ENCODE measurements at places on chromosomes 16 and 17.
A peak's percentile ranks its signal among the peaks of the same experiment; 100 is the strongest.

DNA sequence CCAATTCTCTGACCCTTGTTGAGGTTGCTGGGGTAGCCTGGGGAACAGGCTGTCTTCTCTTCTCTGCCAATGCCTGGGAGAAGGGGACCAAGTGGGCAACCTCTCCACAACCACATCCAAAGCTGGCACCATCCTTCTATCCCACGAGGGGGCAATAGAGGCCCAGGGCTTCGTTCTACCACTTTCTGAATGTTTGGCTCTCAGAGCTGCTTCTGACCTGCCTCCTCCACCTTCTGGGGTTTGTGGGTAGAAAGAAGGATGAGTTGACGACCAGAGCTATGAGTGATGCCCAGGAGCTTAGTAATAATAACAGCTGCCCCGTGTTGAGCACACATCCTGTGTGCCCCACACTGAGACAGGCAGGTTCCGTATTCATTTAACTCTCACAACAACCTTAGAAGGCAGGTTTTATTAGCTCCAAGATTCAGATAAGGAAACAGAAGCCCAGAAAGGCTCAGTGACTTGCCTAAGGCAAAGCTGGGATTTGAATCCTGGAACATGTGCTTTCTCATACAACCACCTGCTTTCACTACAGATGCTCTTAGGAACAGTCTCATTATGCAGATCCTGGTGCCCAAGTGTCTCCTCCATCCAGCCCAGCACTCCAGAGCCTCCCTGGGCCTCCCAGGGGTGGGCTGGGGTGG, 11.1 kb downstream of the TSPOAP1 start:
- peak; percentile 61 for DNase-seq

DNA sequence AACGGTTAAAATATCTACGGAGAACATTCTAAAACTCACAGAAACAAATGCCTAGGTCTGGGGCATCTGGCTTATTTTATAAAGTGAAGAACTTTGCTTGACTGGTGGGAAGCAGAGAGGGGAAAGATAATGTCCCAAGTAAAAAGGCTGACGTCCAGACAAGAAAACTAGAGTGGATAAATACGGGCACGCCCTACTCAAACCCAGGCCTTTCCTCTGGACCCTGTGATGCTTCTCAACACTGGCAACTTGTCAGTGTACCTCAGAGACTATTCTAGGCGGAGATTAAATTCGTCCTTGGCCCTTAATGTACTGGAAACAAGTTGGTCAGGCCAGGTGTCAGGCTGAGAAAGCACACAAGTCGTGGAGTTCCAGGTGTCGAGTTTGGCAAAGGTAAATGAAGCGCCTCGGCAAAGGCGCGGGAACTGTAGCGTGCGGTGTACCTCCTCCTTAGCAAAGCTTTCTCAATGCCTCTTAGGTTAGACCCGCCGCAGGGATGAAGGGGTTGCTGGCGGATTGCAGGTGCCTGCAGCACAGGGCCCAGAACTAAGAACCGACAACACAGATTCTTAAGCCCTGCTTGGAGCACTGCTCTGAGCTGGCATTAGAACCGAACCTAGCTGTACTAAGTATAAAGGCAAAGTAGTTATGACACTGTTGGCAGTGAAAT, 668 bp upstream of the UNK start:
- DNase-seq, result peak; percentile 80

DNA sequence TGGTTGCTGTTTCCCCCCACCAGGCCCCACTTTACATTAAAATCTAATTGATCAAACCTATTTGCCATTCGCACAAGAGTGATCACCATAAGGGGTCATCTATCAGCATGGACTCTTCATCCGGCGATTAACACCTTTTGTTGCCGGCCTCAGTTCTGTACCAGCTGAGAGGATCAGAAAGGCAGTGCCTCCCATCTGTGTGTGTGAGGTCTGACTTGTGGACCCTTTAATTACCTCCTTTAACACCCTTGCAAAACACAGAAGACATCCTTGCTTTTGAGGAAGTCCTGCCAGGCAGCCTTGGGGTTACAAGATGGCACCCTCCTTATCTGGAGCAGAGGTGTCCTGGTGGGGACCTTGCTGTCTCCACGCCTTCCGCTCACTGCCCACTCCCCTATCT, 77.2 kb upstream of the IRX3 start:
- DNase-seq, result no peak

DNA sequence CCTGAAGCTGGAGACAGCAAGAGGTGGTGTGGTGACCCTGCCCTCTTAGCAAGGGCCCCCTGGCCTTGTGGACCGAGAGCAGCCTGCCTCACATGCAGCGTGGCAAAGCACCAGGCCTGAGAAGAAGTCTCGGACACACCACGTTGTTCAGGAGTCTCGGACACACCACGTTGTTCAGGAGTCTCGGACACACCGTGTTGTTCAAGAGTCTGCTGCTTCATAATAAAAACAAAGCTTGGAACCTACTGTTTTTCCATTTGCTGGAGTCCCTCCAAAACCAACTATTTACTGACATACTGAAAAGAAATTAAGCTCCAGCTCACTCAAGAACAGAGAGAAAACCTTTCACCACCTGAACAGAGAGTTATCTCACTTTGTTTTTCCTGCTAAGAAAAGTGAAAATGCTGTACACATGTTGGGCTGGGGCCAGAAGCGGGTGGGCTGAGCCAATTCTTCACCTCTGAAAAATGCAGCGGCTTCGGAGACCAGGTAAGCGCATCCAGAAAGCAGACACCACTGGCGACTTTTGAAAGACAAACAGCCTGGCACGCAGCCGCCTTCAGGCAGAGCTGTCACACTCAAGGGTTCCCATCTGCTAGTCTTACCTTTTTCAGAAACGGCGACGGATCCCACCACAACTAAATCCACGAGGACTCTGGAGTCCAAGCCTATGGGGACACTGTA, 8.9 kb downstream of the MTHFSD start:
- DNase-seq, result no peak

GRCh38 chr16:53518550-53519416, 15.8 kb upstream of the AKTIP start:
- no peak for DNase-seq

DNA sequence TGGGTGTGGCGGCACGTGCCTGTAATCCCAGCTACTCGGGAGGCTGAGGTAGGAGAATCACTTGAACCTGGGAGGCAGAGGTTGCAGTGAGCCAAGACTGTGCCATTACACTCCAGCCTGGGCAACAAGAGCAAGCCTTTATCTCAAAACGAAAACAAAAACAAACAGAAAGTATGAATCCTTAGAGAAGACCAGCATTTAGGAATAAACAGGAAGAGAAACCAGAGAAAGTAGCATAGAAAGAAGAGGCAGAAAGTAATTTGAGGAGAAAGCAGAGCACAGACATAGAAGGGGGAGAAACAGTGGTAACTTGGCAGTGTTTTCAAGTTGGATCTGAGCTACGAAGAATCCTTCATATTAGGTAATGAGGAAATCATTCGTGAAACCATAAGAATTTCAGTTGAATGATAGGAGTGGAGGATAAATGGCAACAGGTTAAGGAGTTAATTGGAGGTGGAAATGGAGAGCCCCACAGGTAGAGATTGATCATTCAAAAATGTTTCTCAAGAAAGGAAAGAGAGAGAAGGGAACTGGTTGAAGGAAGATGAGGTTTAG, 9.7 kb upstream of the CCL2 start:
- DNase-seq, result no peak

DNA sequence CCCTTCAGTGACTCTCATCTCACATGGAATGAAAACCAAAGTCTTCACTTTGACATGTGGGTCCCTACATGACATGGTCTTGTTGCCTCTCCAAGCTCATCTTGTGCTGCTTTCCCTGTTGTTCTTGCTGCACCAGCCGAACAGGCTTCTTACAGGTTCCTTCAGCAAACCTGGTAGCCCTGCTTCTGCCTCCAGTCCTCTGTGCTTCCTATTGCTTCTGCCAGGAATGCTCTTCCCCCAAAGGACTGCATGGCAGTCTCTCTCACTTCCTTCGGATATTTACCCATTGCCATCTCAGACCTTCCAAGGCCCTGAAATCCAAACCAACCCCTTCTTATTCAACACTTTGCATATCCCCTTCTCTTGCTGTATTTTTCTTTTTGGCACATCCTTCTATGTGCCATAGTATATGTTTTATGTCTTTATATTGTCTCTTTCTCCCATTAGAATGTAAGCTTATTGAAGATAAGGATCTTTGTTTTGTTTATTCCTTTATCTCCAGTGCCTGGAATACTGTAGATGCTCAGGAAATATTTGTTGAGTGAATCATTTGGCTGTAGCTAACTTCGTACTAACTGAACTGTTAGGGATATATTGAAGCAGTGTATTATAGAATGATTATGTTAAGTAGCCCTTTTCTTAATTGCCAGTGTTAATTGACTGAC, 57.9 kb upstream of the SLC12A3 start:
- DNase-seq, result no peak

DNA sequence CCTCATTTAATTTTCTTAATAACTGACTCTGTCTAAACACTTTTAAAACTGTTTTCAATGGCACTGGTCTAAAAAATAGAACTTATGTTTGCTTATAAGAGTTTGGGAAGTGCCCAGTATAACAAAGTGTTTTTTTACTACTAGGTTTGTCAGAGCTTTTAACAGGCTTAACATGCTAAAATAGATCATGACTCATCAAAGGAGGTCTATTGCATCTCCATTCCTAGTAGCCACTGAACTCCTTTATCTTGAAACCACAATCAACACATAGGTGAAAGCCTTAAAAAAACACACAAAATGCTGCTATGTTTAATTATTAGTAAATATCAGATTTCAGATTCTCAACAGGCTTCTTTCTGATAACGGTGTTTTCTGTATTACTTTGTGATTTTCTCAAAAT, 196.4 kb upstream of the KIF2B start:
- DNase-seq, result no peak

DNA sequence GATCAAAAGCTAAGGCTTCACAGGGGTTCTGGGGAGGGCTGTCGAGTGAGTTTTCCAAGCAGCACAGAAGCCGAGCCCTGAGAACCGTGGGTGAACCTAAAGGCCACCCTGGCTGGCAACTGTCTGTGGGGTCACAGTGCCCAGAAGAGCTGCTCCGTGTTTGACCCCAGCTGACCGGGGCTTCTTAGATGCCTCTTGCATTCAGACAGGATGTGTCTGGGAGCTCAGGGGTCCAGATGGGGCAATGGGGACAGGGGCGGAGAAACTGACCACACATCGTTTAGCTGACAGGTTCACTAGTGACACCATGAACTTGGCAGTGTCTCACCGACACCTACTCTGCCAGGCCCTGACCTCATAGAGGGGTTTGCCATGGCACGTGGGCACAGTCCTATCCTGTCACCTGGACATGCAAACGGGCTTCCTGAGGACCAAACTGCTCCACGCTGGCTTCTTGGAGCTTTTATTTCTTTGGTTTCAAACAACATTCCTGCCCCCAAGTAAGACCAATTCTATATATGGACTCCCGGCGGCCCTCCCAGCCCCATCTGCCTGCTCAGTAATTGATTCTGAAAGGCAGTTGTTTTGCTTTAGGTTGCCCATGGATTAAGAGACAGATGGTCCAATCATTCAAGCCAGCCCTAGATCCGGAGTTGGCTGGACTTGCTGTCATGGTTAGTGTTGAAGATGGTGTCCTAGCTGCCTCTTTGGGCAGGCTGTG, 22.2 kb downstream of the WSCD1 start:
- DNase-seq, result peak; percentile 66

DNA sequence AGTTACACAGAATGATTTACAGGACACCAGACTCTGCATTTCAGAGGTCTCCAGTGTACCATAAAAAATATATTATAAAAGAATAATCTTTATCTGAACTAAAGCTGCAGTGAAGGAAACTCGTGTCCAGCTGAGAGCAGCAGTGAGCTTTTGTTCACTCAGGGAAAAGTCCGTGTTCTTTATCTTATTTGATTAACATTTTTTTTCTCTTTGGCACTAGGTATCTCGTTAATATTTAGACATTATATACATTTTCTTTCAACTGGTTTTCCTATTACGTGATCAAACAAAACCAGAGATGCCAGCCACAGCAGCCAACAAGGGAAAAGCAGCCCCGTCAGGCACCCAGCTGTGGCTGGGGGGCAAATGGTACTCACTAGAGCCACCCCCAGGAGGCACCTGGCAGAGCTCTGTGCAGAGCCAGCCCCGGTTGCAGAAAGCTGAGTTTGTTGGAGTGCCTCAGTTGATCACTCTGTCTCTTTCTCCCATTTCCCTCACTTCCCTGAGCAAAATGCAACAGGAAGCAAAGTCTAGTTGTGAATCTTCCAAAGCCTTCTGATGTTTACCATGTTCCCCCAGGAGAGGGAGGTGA, 1.1 kb upstream of the HS3ST4 start:
- no peak for DNase-seq

- no peak for DNase-seq
These were observed 4.4 kb downstream of the ATP2A1 start for GRCh38 chr16:28882551-28883160.

DNA sequence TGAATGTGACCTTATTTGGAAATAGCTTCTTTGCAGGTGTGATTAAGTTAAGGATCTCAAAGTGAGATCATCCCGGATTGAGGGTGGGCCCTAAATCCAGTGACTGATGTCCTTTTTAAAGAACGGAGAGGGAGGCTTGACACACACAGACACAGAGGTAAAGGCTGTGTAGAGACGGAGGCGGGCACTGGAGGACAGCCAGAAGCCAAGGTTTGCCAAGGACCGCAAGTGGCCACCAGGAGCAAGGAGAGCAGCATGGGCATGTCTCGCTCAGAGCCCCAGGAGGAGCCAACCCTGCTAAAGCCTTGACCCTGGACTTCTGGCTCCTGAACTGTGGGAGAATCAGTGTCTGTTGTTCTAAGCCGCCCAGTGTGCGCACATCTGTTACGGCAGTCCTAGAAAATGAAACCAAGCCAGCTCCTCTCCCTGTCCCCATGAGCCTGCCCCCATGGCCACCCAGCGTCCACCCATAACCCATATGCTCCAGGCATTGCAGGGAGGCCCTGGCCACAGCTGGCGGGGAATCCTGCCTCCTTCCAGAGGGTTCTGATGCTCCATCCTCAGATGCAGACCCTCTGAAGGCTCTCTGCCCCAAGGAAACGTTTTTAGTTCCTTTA, 15.2 kb downstream of the CNGB1 start:
- DNase-seq, result no peak

- DNase-seq, result no peak
These were observed 32.5 kb upstream of the HS3ST2 start for GRCh38 chr16:22781480-22781879.

GRCh38 chr17:4893272-4893671, 6.1 kb upstream of the C17orf107 start:
- DNase-seq, result no peak

- peak; percentile 26 for DNase-seq
These were observed 2.2 kb downstream of the RAB40B start for GRCh38 chr17:82696259-82696658.

GRCh38 chr16:56945847-56946527, 14.0 kb downstream of the HERPUD1 start:
- no peak for DNase-seq

GRCh38 chr16:89120281-89120680, 26.6 kb downstream of the ACSF3 start:
- no peak for DNase-seq

GRCh38 chr17:75872434-75873351, 5.7 kb downstream of the TRIM47 start:
- peak; percentile 93 for DNase-seq

DNA sequence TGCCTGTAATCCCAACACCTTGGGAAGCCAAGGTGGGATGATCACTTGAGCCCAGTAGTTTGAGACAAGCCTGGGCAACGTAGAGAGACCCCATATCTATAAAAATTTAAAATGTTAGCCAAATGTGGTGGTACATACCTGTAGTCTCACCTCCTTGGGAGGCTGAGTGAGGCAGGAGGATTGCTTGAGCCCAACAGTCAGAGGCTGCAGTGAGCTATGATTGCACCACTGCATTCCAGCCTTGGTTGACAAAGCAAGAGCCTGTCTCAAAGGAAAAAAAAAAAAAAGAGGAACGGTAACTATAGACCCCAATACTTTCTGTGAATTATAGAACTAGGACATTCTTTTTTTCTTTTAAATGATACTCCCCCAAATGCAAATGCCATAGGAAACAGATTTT, 1.8 kb upstream of the TMC5 start:
- DNase-seq, result no peak

- DNase-seq, result no peak
These were observed 47.5 kb downstream of the BAHCC1 start for GRCh38 chr17:81442791-81443190.

Measured in suprapubic skin (tissue), 4 donors.